NCI-H1092 (cell line): ENCODE measurements at places on chromosomes 7 and 10.

DNA sequence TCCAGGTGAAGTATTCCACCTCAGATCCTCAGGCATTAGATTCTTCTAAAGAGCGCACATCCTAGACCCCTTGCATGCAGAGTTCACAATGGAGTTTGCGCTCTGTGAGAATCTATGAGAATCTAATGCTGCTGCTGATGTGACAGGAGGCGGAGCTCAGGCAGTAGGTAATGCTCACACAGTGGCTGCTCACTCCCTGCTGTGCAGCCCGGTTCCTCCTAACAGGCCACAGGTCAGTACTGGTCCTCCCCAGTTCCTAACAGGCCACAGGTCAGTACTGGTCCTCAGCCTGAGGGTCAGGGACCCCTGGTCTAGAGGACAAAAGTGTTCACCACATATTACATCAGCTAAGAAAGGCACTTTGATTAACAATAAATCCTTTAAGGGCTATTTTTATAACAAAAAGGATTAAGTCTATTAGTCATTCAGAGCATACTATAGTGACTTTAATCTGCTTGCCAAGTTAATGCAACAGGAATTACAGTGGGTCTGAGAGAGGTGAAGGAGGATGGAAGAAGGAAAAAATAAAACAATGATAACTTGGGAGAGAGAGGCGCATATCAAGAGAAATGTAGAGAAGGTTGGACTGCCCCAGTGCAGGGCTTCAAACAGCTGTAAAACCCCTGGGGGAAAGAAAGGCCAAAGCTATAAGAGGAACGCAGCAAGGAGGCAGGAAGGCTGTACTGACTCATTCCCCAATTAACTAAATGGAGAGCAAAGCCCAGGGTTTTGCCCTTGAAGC, 49.2 kb downstream of the CUL2 start:
- DNase-seq, result no peak

- no peak for DNase-seq
Measured at GRCh38 chr7:26609532-26609931, 254.9 kb downstream of the SKAP2 start.

- DNase-seq, result no peak
Measured at GRCh38 chr10:99993701-99994689, 15.8 kb downstream of the DNMBP start.

DNA sequence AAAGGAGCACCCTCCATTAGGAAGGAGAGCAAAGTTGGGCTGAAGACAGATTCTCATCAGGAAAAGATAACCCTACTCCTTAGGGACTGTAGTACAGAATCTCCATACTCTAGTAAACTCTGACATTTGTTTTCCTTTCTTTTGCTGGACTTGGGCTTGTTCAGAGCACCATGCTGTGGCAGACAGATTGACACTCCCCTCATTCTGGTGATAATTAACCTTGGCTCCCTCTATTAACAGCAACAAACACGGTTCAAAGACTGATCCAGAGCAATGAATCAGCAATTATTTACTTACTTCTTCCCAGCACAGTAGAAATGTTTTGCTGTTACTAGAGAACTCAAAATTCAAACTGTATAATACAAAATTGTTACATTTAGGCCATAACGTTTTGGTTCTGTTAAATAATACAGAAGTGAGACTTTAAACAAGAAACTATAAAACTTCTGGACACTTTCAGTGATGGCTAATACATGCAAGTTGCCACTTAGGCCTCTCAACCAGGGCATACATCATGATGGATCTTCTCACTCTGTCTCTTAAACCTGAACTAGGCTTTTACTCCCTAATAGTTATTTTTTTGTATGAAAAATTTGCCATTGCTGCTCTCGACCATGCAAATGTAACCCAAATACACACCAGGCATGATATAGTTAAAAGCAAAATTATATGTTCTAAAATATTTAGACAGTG, 639.0 kb downstream of the IPMK start:
- DNase-seq, result no peak

- no peak for DNase-seq
Measured at GRCh38 chr7:112358513-112358912, 91.7 kb upstream of the IFRD1 start.

- no peak for DNase-seq
Measured at GRCh38 chr10:86044029-86044428, 322.6 kb downstream of the GRID1 start.

- no peak for DNase-seq
Measured at GRCh38 chr7:37445064-37445723, 3.5 kb downstream of the ELMO1 start.

DNA sequence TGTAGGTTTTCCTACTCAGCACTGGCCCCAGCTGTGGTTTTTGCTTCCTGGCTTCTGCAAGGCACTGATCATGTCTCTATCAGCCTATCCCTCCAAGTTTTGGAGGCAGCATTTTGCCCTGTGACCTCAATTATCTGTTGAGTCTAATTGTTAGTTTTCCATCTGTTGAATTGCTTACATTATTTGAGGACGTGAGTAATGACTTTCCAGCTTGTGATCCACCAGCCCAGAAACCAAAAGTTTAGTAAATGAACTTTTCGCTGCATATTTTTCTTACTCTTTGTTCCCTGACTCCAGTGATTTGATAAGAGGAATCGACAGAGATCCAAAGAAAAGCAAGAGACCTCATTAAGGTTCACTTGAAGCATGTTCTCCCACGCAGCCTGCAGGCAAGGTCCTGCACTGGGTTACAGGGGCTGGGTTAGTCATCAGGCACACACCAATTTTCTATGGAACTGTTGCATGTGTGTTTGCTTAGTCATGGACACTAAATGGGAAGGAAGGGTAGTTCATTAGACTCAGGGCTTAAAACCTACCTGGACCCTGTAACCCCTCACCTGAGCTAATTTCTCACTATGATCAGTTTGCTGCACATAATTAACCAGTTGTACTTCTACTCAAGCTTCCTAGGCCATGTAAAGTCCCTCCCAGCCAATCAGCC, 57.2 kb downstream of the AKR1E2 start:
- no peak for DNase-seq

- no peak for DNase-seq
Measured at GRCh38 chr7:106375499-106375898, 90.7 kb upstream of the NAMPT start.

DNA sequence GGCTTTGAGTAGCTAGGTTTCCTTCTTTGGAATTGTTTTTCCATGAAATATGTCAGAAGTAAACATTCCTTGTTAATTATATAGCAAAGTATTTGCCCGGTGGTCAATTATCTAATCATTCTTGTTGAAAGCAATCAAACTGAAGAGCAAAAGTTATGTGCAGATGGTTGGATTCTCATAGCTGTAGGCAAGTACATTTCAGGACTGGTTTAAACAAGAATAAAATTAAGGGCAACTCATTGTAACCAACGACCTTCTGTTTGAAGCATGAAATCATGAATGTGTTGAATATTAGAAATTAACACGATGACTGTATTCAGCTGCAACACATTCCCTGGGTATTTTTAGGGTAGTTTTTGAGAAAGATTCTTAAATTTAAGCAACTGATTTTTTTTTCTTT, 61.8 kb upstream of the NMT2 start:
- no peak for DNase-seq

- no peak for DNase-seq
Measured at GRCh38 chr7:42181566-42181965, 55.4 kb downstream of the GLI3 start.

GRCh38 chr10:19209319-19209718, 160.7 kb downstream of the MALRD1 start:
- DNase-seq, result no peak

DNA sequence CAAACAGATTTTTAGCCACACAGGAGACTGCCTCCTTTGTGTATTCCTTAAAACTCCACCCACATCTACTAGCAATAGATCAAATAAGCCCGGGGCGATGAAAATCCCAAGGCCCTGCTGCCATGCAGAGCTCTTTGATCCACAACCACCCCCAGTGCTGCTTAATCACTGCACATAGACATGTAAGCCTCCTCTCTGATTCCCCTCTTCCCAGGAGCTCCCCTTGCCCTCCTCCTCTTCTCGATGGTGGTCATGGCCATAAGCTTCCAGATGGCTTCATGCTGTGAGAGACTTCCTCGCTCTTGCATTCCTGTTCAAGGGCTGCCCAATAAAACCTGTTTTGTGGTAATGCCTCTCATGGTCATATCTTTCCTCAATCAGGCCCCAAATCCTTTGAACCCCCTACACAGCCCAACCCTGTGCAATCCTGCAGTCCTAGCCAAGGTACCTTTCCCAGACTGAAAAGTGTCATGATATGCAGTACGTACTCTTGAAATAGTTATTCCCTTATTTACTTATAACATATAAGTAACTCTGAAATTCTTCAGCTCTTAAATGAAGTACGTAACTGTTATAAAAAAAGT, 158.5 kb downstream of the CACNA2D1 start:
- no peak for DNase-seq

DNA sequence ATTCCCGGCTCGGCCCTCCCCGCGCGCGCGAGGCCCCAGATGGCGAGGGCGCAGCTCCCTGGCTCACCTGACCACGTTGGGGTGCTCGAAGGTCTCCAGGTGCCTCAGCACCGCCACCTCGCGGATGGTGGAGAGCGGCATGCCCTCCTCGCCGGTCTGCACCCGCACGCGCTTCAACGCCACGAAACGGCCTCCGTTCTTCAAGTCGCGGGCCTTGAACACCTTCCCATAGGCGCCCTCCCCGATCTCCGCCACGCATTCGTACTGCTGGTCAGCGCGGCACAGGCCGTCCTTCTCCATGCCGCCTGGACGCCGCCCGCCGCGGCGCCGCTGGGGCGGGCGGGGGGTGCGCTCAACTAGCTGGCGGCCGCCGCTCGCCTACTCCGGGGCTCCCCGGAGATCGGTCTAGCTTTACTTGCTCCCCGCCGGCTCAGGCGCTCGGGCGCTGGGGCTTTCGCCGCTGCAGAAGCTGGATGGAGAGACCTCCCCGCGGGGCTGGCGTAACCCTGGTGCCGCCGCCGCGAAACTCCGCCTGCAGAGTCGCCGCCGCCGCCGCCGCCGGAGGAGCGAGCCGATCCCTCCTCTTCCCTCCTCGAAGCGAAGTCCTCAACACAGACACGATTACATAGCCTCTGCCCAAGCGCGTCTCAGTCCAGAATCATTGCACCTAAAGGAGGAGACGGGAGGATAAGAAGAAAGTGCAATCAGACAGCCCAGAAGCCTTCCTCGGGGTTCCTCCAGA, 3.2 kb downstream of the CDK6 start:
- peak; percentile 89 for DNase-seq

- no peak for DNase-seq
Measured at GRCh38 chr10:36117231-36117630, 475.1 kb upstream of the FZD8 start.

GRCh38 chr10:23200586-23200985, 8.5 kb downstream of the PTF1A start:
- no peak for DNase-seq

DNA sequence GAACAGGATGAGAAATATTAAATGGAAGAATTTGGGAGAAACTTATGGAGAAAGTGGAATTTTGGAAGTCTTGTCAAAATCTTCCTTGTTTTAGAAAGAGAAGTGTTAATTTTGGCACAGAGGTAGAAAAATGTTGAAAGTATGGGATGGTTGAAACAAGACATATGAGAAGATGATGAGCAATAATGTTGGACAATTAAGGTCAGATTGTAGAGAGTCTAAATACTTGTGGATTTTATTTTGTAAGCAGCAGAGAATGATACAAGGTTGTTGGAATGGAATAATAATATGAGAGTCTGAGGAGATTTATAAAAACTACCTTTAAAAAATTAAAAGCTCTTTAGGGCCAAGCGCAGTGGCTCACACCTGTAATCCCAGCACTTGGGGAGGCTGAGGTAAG, 34.6 kb downstream of the PHTF2 start:
- DNase-seq, result no peak

GRCh38 chr10:16609211-16609610, 87.5 kb upstream of the C1QL3 start:
- no peak for DNase-seq

DNA sequence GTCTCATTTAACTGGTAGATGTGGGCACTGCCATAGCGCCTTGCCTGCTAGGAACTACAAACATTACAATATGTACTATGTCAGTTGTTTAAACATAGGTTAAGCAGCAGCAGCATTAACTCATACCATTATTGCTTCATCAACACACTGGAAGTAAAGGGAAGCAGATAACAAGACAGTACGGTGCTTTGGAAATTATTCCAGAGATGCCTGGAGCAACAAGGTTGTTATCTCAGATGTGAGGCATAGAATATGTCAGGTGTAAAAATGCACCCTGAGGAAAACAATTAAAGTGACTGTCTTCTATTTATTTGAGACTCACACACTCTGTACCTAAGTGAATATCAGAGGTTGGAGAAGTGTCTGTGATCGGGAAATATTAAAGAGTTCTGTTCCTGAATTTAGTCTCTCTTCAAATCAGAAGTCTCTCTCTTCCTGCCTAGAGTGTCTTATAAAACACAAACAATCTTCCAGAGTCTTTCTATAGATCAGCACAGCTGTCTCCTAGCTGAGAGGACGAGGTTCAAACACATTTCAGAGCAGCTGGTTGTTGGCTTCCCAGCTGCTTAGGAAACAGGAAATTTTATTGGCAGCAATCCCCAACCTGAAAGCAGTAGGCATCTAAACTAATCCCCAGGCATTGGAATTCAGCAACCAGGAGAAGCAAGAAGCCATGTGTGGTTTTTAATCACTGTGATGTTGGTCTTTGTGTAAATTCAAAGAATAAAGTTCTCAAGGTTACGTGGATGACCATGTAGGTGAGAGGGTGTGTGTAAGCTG, 994.4 kb upstream of the LRRTM3 start:
- DNase-seq, result no peak

- DNase-seq, result no peak
Measured at GRCh38 chr7:118872568-118872967, 648.1 kb downstream of the ANKRD7 start.

GRCh38 chr7:356087-356486, 66.1 kb downstream of the FOXL3 start:
- DNase-seq, result no peak

DNA sequence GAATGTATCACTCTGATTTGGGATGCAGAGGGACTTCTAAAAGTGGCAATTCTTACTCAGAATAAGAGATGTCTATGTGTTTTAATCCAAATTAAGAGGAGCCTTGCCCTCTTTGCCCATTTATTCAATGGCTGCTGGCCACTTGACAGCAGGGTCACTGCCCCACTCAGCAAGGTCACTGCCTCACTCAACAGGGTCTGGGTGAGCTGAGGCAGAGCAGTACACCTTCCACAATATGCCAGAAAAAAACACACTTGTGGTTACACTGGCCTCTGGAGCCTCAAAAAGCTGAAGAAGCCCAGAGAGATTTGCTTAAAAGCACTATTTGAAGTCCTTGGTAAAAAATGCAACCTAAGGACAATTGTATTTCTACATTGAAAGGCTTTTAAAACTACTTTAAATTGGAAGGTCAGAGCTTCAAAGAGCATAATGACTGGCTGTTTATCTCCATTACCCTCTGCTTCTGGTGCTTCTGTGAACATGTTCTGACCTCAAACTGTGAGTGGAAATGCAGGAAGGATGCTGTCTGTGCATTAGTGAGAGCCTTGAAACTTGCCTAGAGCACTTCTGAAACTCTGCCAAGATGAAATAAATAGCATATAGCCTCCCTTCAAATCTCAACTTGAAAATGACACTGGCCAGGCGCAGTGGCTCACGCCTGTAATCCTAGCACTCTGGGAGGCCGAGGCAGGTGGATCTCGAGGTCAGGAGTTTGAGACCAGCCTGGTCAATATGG, 35.1 kb upstream of the WIPF3 start:
- no peak for DNase-seq
